Activated effector memory CD4-positive, alpha-beta T cell treated with anti-CD3 and anti-CD28 coated beads, Interleukin-2, amount 50 U/mL, for 16 hours (primary cell): ENCODE measurements at places on chromosomes 2 and 18.

GRCh38 chr18:34522603-34523002 lies 187.5 kb upstream of the DTNA start:
- DNase-seq = no peak

DNA sequence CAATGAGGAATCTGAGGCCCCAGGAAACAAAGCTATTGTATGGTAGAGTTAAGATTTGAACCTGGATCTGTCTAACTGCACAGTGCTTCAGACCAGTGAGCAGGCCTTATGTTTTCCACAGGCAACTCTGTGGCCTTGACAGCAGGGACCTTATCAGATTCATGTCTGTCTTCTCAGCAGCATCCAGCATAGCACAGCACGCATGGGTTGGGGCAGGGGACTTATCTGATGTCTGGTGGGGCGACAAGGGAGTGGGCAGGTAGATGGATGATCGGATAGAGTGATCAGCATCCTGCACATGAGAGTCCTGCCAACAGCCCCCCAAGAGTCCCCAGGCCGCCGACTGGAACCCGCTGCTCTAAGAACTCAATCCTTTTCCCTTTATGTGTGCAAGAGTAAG lies 28.7 kb upstream of the KCNF1 start:
- no peak for DNase-seq

GRCh38 chr2:232523682-232524597 lies 2.0 kb upstream of the CHRND start:
- DNase-seq = peak; percentile 69

- DNase-seq = no peak
Measured at GRCh38 chr2:12451726-12452125, 265.0 kb upstream of the TRIB2 start.

DNA sequence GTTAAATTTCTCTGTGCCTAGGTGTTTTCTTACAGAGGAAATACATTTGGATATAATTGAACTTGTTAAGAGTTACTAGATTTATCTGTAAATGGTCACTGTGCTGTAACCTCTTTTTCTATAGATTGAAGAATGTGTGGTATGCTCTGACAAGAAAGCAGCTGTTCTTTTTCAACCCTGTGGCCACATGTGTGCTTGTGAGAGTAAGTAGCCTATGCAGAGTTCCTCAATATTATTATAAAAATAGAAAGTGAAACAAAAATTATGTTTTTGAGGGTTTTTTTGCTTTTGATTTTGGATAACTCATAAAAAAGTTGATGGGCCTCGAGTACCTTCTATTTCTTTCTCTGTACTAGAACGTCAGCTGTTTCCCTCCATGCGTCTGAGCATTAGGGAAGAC lies 112.4 kb downstream of the MIB1 start:
- no peak for DNase-seq

DNA sequence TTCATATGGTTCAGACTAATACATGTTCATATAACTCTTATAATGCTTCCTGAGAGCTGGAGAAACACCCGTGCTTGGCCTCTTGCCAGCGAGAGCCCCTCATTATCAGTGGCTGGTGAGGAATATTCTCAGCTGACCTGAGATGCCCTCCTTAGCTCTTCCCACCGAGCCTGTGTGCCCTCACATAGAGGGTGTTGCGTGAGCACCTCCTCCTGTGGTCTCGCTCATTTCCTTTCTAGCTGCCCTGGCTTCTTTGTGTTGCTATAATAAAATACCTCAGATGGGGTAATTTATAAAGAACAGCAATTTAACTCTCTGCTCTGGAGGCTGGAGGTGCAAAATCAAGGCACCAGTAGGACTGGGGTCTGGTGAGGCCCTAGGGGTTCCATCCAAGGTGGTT lies 80.5 kb upstream of the ALKAL2 start:
- no peak for DNase-seq

GRCh38 chr2:223952280-223952968 lies 4.8 kb upstream of the MRPL44 start:
- no peak for DNase-seq

GRCh38 chr2:126889071-126889470 lies 9.6 kb upstream of the TEX51 start:
- no peak for DNase-seq

- peak; percentile 67 for DNase-seq
Measured at GRCh38 chr2:88090446-88091283, 23.0 kb downstream of the SMYD1 start.

GRCh38 chr2:60849187-60849586 lies 32.2 kb upstream of the REL start:
- DNase-seq = no peak

- DNase-seq = no peak
Measured at GRCh38 chr18:49301608-49302007, 158.8 kb downstream of the DYM start.

- DNase-seq = peak; percentile 58
Measured at GRCh38 chr2:232348936-232349335, 29.6 kb upstream of the ALPP start.

DNA sequence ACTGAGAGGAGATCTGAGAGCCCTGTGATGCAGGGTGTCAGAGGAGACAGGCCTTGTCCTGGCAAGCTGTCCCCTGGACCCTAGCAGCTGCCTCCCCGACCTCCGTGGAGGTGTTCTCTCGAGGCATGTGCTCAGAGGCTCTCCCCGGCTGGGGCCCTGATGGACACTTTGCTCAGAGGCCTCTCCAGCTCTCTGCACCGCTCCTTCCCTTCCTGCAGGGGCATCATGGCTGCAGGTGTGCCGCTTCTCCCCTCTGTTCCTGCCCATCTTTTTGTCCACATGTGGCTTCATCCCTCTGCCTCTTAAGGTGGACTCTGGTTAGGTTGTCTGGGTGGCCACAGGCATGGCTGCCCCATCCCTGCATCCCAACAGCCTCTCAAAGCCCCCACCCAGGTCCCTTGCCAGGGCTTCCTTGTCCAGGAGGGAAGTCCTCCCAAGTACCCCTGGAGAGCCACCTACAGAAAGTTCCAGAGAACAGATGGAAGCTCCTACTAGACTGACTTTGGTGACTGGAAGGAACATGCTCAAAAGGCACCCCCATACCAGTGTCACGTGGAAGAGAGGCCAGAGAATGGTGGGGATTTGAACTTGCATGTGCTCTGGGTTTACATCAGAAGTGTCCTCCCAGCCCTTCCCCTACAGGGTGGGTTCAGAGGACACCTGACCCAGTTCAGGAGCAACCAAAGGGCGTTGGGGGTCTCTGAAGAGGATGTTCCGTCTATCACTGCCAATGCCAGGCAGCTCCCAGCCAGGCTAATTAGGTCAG lies 120.4 kb downstream of the KLHL29 start:
- no peak for DNase-seq

GRCh38 chr2:10160203-10160955 lies 37.8 kb downstream of the RRM2 start:
- no peak for DNase-seq

DNA sequence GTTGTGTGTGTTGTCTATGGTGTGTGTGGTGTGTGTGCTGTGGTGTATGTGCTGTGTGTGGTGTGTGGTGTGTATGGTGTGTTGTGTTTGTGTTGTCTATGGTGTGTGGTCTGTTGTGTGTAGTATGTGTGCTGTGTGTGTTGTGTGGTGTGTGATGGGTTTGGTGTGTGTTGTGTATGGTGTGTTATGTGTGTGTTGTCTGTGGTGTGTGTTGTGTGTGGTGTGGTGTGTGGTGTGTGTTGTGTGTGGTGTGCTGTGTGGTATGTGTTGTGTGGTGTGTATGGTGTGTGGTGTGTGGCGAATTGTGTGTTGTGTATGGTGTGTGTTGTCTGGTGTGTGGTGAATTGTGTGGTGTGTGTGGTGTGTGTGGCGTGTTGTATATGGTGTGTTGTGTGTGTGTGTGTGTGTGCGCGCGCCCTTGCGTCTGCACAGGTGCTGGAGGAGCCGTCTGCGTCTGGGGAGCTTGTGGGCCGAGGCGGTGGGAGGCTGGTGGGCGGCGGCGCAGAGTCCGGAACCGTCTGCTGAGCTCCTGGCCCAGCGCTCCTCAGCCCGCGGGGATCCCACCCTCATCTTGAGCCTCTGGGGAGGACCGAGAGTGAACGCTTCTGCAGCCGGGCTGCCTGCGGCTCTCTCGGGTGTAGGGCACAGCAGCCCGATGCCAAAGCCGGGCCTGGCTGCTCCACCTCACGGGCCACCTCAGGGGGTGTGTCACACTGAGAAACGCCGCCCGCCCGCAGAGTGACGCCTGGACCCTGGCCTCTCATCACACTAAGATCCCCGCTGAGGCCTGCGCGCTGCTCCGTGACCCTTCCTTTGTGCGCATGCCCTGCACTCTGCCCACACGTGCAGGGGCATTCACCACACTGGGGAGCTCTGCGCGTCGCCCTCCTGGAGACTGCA lies 8.8 kb upstream of the ADI1 start:
- no peak for DNase-seq

GRCh38 chr2:9235147-9236044 lies 28.8 kb downstream of the ASAP2 start:
- peak; percentile 52 for DNase-seq

DNA sequence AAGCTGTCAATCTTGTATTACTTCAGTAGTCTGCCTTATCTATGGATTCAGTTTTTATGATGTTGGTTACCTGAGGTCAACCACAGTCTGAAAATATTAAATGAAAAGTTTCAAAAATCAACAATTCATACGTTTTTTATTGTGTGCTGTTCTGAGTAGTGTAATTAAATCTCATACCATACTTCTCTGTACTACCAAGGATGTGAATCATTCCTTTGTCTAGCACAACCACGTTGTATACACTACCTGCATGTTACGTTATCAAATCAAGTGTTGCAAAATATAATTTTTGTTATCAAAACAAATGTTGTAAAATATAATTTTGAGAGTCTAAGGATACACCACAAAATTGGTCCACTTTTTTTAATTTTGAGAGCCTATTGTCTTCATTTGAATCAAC lies 590.2 kb upstream of the SETBP1 start:
- DNase-seq = no peak

GRCh38 chr2:174623690-174624089 lies 26.1 kb upstream of the WIPF1 start:
- no peak for DNase-seq

DNA sequence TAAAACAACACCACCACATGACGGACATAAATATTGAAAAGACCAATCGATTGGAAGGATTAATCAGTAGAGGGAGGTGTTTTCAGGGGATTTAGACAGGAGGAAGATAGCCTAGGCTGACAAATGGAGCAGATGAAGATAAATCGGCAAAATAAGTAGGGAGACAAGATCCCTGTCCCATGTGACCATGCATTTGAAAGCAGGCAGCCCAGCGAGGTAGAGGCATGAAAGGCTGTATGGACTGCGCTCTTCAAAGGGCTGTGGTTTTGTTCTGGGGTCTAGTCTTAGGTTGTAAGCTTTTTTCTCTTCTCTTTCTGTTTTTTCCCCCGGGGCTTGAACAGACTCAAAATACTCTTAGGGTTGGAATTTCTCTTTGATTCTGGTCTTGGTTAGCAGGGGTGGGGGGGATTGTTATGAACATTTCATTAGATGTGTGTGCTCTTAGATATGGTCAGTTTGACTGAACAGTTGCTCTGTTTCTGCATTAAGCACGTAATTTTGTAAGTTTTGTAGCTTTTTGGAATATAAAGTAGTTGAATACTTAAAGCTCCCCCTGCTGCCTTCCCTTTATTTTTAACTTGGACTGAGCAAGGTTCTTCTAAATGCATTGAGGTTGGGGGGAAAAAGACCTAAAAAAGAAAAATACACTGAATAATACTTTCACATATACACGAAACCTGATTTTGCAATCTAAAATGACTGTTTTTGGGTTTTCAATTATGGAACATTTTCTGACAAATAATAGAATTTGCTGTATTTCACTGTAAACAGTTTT lies 32.2 kb downstream of the ZNF532 start:
- DNase-seq = no peak

DNA sequence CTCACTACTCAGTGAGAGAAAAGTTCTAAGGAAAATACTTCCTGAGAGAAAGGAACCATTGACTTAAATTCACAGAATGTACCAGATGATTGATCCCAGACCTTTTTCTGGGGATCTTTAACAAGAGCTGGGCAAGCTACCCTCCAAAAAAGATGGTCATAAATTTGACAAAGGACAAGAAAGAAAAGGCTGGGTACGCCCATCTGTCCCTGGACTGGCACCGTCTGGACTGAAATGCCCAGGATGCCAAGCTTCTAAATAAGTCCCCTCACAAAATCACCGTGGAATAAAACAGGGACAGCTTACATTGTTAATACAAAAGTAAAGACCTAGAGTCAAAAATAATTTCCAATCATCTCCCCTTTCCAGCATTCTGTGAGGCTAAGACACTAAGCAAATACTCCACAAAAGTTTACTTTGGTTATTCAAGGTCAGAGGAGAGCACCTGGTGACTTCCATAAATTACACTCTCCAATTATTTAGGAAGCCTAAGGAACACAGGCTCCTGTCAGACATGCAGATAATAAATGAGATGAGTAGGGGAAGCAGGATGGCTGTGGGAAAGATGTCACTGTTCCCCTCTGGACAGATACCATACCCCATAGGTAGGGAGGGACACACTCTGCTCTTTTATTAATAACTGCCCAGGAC lies 69.9 kb downstream of the UXS1 start:
- DNase-seq = no peak

GRCh38 chr2:46656640-46657039 lies 177.3 kb downstream of the TMEM247 start:
- DNase-seq = no peak

GRCh38 chr2:145652571-145653545 lies 1132.9 kb upstream of the ZEB2 start:
- no peak for DNase-seq

DNA sequence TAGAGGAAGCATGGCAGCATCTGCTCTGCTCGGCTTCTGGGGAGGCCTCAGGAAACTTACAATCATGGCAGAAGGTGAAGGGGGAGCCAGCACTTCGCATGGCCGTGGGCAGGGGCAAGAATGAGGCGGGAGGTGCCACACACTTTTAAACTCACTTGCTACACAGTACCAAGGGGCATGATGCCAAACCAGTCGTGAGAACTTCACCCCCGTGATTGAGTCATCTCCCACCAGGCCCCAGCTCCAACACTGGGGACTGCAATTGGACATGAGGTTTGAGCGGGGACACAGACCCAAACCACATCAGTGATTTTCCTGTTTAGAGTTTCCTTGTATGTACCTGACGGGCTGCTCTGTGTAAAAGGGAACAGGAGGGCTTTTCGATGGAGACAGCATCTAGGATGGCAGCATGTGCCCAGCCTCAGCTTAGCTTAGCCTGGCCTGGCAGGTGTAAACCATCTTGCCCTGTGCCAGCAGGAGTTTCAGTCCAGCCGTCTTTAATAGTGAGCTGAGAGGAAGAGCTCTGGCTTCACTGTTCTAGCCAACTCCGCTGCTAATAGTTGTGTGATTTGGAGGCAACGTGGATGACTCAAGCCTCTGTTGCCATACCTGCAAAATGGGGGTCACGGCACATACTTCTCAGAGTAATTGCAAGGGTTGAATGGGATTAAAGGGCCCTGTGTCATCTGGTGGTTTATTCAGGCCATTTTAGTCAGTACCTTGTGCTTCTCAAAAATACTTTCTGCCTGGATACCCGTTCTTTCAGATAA lies 101.8 kb downstream of the ASAP2 start:
- DNase-seq = no peak

GRCh38 chr2:225765820-225766219 lies 366.3 kb downstream of the NYAP2 start:
- DNase-seq = no peak
